ENCODE measurements at places on chromosomes 4 and X. TPM values are rescaled to one million over a fixed set of nuclear protein-coding genes. Genes with fewer than 3 reads are reported as not detected.

DNA sequence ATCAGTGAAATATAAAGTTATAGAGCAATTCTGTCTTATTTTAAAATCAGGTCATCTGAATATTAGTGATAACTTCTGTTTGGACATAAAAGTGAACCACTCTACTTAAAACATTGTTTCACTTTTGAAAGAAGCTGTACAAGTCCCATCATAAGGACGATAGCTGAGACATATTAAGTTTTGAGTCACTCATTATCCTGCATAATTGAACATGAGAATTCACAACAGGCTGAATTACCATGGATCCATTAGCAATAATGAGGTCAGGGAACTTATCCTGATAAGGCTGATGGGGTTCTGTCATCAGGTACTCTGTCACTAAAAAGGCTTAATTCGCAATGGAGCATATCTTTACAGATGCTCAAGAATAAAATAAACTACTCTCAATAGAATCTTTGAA lies 80.4 kb downstream of the REELD1 start:
- no peaks in the 10 kb centered on the region for H3K4me1 ChIP-seq
- H3K36me3 ChIP-seq, result peaks cover 7% of the 10 kb centered on the region
- no peak overlapping the region for H3K4me3 ChIP-seq
- H3K27ac ChIP-seq, result no peak overlapping the region

TBC1D9 gene
- 0.04 TPM for total RNA-seq

GRCh38 chrX:151762802-151763201 lies 28.3 kb downstream of the CNGA2 start:
- H3K4me1 ChIP-seq, result no peaks in the 10 kb centered on the region
- H3K27me3 ChIP-seq, result peaks cover 5% of the 10 kb centered on the region
- H3K36me3 ChIP-seq, result no peaks in the 10 kb centered on the region

GRCh38 chrX:78708262-78708661 lies 39.3 kb upstream of the LPAR4 start:
- no peaks in the 10 kb centered on the region for H3K36me3 ChIP-seq
- no peaks in the 10 kb centered on the region for H3K27me3 ChIP-seq
- no peak overlapping the region for H3K4me3 ChIP-seq
- H3K27ac ChIP-seq, result no peak overlapping the region

DNA sequence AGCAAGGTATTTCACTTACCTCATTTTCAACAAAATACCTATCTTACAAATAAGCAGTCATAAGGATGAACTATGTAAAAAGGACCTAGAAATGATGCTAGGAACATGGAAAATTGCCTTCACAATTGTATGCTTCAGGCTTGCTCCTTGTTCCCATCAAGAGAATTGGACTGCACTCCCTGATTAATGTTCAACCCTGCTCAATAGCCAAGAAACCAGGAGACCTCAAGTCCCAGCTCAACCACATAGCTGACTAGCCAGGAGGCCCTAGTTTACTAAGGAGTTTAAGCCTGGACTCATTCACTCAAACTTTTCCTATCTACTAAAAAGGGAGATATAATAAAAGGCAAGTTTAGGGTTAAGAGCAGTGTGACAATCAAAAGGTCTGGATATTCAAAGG lies 146.6 kb upstream of the DGKK start:
- no peaks in the 10 kb centered on the region for H3K4me1 ChIP-seq
- DNase-seq, result no peak
- H3K27ac ChIP-seq, result no peak overlapping the region
- H3K4me3 ChIP-seq, result no peak overlapping the region
- no peaks in the 10 kb centered on the region for H3K27me3 ChIP-seq
- no peaks in the 10 kb centered on the region for H3K36me3 ChIP-seq

DNA sequence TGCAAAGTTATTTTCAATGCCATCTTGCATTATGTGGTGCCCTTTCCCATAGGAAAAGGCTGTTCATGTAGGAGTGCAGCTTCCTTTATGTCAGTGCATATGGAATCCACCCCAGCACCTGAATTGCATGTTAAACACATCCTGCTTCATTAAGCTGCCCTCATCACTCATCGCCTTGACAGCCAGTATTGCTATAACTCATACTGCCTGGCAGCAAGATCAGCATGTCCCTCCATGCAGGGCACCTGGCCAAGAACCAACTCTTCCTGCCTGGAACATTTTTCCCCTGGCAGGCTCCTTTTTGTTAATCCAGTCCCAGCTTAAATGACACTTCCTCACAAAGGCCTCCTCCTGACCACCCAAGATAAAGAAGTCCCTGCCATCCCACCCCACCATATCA lies 23.5 kb upstream of the CA5B start:
- no peaks in the 10 kb centered on the region for H3K27me3 ChIP-seq
- peaks cover 7% of the 10 kb centered on the region for H3K36me3 ChIP-seq
- H3K27ac ChIP-seq, result no peak overlapping the region

AFF2 gene
- total RNA-seq, result 1.7 TPM

DNA sequence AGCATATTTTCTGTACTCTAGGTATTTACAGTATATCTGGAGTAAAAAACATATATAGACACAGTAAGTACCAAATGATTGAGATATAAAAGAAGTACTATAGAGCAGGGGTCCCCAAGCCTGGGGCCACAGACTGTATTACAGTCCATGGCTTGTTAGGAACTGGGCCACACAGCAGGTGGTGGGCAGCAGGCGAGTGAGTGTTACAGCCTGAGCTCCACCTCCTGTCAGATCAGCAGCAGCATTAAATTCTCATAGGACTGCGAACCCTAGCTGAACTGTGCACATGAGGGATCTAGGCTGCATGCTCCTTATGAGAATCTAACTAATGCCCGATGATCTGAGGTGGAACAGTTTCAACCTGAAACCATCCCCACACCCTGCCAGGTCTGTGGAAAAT lies 300.7 kb downstream of the NR3C2 start:
- peaks cover 1% of the 10 kb centered on the region for H3K4me1 ChIP-seq
- no peak for DNase-seq
- H3K27ac ChIP-seq, result no peak overlapping the region
- no peak overlapping the region for H3K4me3 ChIP-seq
- no peaks in the 10 kb centered on the region for H3K27me3 ChIP-seq
- peaks cover 18% of the 10 kb centered on the region for H3K36me3 ChIP-seq

GRCh38 chr4:170047771-170048354 lies 21.7 kb upstream of the MFAP3L start:
- H3K27ac ChIP-seq, result no peak overlapping the region
- peaks cover 4% of the 10 kb centered on the region for H3K27me3 ChIP-seq
- no peaks in the 10 kb centered on the region for H3K4me1 ChIP-seq

GRCh38 chrX:71000139-71000538 lies 68.0 kb downstream of the SNX12 start:
- H3K36me3 ChIP-seq, result no peaks in the 10 kb centered on the region
- H3K27ac ChIP-seq, result no peak overlapping the region
- no peaks in the 10 kb centered on the region for H3K4me1 ChIP-seq
- no peak overlapping the region for H3K4me3 ChIP-seq
- no peak for DNase-seq
- peaks cover 3% of the 10 kb centered on the region for H3K27me3 ChIP-seq

GRCh38 chr4:39648827-39649558 lies 10.3 kb upstream of the SMIM14 start:
- no peaks in the 10 kb centered on the region for H3K36me3 ChIP-seq
- no peaks in the 10 kb centered on the region for H3K4me1 ChIP-seq

GRCh38 chr4:9611101-9611500 lies 166.9 kb downstream of the DEFB131A start:
- no peak for DNase-seq
- no peak overlapping the region for H3K27ac ChIP-seq
- peaks cover 5% of the 10 kb centered on the region for H3K4me1 ChIP-seq
- H3K36me3 ChIP-seq, result no peaks in the 10 kb centered on the region
- H3K27me3 ChIP-seq, result no peaks in the 10 kb centered on the region

DNA sequence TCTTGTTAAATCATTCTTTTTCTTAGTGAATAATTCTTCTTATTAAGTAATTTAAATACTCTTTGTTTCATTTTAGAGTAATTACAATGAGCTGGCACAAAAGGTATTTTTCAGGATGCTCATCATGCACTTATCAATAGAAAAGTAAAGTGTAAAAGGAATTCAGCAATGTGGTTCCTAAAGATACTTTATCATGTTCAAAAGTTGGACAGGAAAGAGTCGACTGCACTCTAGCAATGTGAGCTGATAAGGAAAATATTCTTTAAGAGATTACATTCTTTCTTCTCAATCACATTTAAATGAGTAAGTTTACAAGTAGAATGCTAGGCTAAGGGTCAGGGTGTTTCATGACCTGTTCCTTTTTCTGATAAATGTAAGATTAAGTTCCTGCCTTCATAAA lies 609.5 kb upstream of the FAM241A start:
- no peak overlapping the region for H3K4me3 ChIP-seq
- no peaks in the 10 kb centered on the region for H3K27me3 ChIP-seq
- no peaks in the 10 kb centered on the region for H3K36me3 ChIP-seq
- DNase-seq, result no peak

CDKL2 gene
- 0.84 TPM for total RNA-seq

DKK2 gene
- not detected for total RNA-seq

GRCh38 chr4:122583906-122584305 lies 37.0 kb downstream of the IL21 start:
- peaks cover 6% of the 10 kb centered on the region for H3K27me3 ChIP-seq
- peak overlapping the region; percentile 42 for H3K4me3 ChIP-seq
- peak overlapping the region; percentile 90 for H3K27ac ChIP-seq
- no peaks in the 10 kb centered on the region for H3K36me3 ChIP-seq
- DNase-seq, result no peak
- peaks cover 28% of the 10 kb centered on the region for H3K4me1 ChIP-seq

DNA sequence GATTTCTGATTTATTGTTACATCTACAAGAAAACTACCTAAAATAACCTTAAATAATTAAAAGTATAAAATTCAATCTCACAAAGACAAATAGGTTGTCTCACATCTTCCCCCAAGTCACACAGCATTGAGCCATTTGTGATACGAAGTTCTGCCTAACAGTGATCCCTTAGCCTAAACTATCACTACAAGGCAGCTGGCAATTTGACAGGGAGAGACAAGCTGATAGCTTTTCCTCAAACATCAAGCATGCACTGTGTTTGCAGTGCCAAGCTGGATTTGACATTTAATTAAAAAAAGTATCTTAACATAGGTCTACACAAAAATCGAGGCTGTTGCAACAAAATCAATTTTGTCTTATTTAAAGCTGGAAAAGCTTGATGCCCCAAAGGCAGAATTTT lies 464.7 kb upstream of the TRAM1L1 start:
- no peaks in the 10 kb centered on the region for H3K36me3 ChIP-seq
- no peak overlapping the region for H3K4me3 ChIP-seq
- H3K4me1 ChIP-seq, result no peaks in the 10 kb centered on the region

SLC2A9 gene
- 1.2 TPM for total RNA-seq

DNA sequence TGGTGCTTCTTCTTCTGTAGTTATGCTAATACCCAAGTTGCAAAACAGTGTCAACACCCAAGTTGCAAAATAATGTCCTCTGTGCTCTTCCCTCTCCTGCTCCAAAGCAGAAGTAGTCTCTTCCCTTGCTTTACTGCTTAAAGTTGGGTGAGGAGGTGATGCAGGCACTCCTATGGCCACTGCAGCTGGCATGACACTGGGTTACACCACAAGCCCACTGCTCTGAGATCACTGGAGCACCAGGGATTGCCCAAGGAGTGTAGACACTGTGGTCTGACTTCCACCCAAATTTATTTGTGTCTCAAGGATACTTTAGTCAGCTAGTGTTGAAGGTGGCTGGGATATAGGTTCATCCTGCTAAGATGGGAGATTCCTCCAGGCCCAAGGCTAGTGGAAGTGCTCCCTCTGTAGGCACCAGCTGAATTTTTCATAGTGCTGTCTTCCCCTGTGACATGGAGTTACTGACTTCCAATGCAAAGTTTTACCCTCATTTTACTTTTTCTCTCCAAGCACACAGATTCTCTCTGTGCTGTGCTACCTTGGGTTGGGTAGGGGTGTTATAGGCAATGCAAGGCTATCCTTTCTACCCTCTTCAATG lies 196.2 kb upstream of the TENT5D start:
- H3K27me3 ChIP-seq, result no peaks in the 10 kb centered on the region
- H3K4me3 ChIP-seq, result no peak overlapping the region
- H3K36me3 ChIP-seq, result no peaks in the 10 kb centered on the region
- H3K27ac ChIP-seq, result no peak overlapping the region
- DNase-seq, result no peak

GRCh38 chr4:108141213-108141950 lies 27.4 kb downstream of the LEF1 start:
- peak overlapping the region; percentile 98 for H3K27ac ChIP-seq
- no peak for DNase-seq
- peaks cover 76% of the 10 kb centered on the region for H3K4me1 ChIP-seq
- peaks cover 41% of the 10 kb centered on the region for H3K36me3 ChIP-seq
- no peaks in the 10 kb centered on the region for H3K27me3 ChIP-seq

GRCh38 chrX:46838974-46839480 lies 2.2 kb downstream of the RP2 start:
- DNase-seq, result no peak
- H3K36me3 ChIP-seq, result peaks cover 2% of the 10 kb centered on the region
- H3K4me1 ChIP-seq, result peaks cover 7% of the 10 kb centered on the region
- no peak overlapping the region for H3K27ac ChIP-seq
- H3K27me3 ChIP-seq, result no peaks in the 10 kb centered on the region

DNA sequence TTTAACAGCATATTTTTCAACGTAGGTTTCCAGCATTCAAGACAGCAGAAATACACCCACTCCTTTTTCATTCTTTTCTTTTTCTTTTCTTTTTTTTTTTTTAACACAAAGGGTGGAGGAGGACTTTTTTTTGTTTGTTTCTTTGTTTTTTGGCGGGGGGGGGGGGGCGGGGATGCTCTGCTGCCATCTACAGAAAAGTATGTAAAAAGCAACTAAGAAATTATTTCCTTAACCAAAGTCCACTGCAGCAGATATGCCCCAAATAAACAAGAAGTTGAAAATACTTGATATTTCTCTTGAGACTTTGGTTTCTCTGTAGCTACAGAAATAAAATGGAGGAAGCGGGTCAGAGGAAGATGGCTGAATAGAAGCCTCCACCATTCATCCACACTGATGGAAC lies 63.2 kb upstream of the PBDC1 start:
- no peaks in the 10 kb centered on the region for H3K27me3 ChIP-seq
- no peaks in the 10 kb centered on the region for H3K4me1 ChIP-seq
- no peak for DNase-seq
- no peak overlapping the region for H3K27ac ChIP-seq
- no peak overlapping the region for H3K4me3 ChIP-seq
- no peaks in the 10 kb centered on the region for H3K36me3 ChIP-seq

- no peaks in the 10 kb centered on the region for H3K4me1 ChIP-seq
- no peak for DNase-seq
- no peak overlapping the region for H3K27ac ChIP-seq
- H3K36me3 ChIP-seq, result no peaks in the 10 kb centered on the region
Observed at GRCh38 chr4:105605493-105605892, 53.1 kb downstream of the ARHGEF38 start.

DNA sequence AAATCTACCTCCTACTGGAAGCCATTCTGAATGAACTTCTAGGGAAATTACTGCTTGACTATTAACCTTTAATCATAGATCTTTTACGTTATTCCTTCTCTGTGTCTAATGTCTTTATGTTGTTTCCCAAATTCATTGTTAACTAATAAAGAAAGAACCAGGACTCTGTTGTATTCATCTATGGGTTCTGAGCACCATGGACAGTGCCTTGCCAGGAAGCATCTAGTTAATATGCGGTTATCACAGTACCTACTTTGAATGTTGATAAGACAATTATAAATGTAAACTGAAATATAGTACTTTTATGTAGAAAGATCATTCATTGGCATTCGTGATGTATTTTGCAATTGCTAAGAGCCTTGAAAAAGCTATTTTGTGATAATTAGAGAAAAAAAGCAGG lies 23.8 kb downstream of the NWD2 start:
- H3K4me3 ChIP-seq, result no peak overlapping the region
- peaks cover 11% of the 10 kb centered on the region for H3K27me3 ChIP-seq
- H3K4me1 ChIP-seq, result no peaks in the 10 kb centered on the region
- no peaks in the 10 kb centered on the region for H3K36me3 ChIP-seq

- no peak for DNase-seq
- H3K4me1 ChIP-seq, result peaks cover under 1% of the 10 kb centered on the region
- no peaks in the 10 kb centered on the region for H3K36me3 ChIP-seq
- H3K27me3 ChIP-seq, result no peaks in the 10 kb centered on the region
- no peak overlapping the region for H3K27ac ChIP-seq
Observed at GRCh38 chrX:150405576-150405975, 42.5 kb downstream of the MAMLD1 start.
